ENCODE measurements at places on chromosomes 16 and 17.

GRCh38 chr16:12679660-12680272 lies 123.9 kb downstream of the CPPED1 start:
- no peak for DNase-seq

DNA sequence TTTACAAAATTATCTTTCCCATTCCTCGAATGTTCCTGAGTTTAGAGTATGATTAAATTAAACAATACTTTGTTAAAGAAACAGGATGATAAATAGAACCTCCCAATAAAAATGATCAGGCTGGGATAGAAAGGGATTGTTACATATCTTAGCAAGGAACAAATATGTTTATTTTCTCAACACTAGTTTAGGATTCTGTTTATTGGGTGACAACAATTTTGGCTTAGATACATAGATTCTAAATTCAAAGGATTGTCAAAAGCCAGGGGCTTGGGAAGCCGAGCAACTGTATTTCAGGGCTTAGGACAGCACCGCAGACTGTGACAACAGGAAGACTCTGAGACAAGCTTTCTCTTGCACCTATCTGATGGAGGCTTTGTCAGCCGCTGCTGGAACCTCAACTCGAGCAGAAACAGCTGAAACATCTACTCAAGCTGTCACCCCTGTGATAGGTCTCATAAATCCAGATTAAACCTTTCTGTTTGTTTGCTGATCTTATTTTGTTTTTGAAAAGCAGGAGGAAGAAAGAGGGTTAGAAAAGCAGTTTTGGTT lies 562.8 kb upstream of the ZFHX3 start:
- DNase-seq: no peak

DNA sequence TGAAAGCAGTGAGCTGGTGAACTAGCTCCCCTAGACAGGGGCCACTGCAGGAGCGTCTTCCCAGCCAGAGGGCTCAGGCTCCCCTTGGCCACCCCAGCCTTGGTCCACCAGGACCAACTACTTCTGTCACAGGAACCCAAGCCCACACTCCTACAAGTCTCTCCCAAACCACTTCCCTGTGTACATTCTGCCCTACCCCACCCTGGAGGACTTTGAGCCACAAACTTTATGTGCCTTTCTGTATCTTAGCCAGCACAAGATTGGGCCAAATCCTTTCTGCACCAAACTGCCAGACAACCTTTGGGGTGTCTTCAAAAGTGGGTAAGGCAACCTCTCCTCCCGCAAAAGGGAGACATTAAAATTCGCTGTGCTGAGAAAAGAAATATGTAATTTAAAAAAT lies 31.6 kb downstream of the EFCAB5 start:
- DNase-seq: no peak

GRCh38 chr17:82320956-82321927 lies 3.8 kb upstream of the CD7 start:
- DNase-seq: no peak

GRCh38 chr17:9256361-9256750 lies 235.0 kb downstream of the NTN1 start:
- DNase-seq: no peak

DNA sequence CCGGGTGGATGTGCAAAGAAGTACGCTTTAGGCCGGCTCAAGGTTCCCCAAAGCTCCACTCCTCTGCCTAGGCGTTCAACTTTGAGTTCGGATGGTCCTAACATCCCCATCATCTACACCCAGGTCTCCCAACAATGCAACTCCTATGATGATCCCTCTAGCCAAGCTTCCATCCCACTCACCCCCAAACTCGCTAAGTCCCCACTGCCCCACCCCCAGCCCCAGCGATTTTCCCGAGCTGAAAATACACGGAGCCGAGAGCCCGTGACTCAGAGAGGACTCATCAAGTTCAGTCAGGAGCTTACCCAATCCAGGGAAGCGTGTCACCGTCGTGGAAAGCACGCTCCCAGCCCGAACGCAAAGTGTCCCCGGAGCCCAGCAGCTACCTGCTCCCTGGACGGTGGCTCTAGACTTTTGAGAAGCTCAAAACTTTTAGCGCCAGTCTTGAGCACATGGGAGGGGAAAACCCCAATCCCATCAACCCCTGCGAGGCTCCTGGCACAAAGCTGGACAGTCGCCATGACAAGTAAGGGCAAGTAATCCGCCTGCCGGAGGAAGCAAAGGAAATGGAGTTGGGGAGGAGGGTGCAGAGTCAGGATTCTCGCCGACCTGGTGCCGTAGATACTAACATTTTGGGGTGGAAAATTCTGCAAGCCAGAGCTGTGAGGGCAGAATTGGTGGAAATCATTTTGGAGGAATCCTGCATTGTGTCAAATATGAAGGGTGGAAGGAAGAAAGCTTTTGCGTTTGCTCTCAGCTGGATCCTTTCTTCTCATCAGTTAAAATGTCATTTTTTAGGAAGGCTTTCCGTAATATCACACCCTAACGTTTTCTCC lies at the start of gene TP53:
TP53 (minus strand) TSS at position 419 of the 836 bp plus-strand sequence. CDS start 10,896 bp downstream, outside the sequence.
- peak; percentile 90 for DNase-seq

GRCh38 chr17:47946929-47947397 lies 5.6 kb downstream of the PNPO start:
- peak; percentile 80 for DNase-seq

- DNase-seq: no peak
Measured at GRCh38 chr17:11948789-11949188, 48.5 kb downstream of the ZNF18 start.

DNA sequence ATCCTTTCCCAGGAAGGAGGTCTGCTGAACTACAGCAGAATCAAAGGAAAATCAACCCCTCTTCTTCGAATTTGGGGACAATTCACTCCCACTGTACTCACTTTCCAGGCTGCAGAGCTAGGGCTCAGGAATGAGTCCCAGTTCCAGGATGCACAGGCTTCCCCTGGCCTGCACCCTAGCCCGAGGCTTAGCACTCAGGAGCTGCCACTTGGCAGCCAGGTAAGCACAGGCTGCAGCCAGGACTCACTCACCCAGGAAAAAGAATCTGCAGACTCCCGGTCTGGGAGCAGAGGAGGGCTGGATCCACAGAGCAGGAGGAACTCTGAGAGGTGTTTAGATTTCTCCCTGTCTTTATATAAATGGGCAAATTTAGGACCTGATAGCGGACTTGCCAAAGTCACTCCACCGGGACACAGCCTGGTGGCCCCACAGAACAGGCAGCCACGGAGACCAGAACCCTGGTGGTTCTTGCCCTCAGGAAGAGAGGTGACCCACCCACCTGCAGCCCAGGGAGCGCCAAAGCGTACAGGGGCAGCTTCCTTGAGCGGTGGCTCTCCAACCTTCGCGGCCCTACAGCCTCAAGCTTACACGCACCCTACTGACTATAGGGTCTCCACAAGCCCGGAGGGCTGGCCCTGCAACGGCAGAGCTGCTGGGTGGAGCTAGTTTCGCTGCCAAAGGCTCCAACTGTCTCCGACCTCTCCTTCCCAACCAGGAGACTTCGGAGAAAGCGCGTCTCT lies 4.8 kb downstream of the CBLN1 start:
- DNase-seq: no peak

GRCh38 chr17:71071837-71072236 lies 902.5 kb downstream of the KCNJ2 start:
- no peak for DNase-seq

DNA sequence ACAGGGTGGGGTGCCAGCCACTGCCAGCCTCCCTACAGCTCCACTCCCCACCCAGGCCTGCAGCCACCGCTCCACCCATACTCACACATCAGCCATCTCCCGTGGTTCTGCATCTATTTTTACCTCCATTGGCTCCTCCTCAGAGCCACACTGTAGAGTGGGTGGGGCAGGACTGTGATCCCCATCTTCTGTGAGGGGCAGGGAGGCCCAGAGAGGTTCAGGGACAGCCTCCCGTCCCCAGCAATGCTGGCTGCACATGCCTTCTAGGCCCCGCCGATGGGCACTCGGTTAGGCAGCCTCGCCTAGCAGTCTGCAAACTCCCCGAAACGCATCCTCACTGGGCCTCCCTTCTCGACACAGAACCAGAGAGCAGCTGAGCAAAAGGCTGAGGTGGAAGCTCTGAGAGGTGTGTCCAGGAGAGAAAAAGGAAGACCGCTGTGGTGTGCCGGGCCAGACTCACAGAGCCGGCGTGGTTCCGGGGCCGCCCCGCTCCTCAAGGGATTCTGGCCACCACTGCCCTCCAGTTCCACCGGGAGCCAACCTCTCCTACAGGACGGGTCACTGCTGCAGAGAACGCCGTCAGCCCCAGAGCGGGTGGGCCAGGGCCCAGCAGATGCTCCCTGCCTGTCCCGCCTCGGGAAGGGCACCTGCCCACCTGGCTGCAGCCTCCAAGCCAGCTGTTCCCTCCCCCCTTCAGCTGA lies 71.9 kb downstream of the ABR start:
- DNase-seq: no peak

DNA sequence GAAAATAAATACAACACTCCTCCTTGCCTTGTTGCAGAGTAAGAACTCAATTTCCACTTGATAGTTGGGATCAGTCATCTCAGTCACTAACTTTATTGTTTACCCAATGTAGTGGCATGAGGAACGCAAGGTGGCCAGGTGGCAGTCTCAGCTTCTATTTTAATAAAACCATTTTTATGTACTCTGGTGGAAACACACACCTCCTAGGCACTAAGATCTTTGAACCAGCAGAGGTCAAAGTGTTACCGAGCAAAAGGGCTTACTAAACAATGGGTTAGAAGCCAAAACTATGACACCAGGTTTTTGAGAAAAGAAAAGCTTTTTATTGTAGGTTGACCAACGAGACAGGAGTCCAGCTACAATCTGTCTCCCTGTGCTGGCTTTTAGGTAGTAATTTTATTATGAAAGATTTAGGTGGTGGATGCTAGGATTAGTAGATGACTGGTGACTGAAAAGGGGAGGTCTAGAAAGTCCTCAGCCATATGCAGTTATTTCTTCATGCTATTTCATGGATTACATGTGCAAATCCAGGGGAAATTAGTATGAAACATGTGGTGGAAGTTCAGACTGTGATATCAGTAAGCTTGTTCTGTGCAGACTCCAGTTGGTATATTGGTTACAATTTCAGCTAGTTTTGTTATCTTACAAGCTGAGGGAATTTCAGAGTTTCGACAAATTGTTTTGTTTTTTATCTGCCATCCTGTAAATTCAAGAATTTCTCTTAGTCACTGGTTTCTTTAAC lies 122.3 kb downstream of the PCTP start:
- no peak for DNase-seq

DNA sequence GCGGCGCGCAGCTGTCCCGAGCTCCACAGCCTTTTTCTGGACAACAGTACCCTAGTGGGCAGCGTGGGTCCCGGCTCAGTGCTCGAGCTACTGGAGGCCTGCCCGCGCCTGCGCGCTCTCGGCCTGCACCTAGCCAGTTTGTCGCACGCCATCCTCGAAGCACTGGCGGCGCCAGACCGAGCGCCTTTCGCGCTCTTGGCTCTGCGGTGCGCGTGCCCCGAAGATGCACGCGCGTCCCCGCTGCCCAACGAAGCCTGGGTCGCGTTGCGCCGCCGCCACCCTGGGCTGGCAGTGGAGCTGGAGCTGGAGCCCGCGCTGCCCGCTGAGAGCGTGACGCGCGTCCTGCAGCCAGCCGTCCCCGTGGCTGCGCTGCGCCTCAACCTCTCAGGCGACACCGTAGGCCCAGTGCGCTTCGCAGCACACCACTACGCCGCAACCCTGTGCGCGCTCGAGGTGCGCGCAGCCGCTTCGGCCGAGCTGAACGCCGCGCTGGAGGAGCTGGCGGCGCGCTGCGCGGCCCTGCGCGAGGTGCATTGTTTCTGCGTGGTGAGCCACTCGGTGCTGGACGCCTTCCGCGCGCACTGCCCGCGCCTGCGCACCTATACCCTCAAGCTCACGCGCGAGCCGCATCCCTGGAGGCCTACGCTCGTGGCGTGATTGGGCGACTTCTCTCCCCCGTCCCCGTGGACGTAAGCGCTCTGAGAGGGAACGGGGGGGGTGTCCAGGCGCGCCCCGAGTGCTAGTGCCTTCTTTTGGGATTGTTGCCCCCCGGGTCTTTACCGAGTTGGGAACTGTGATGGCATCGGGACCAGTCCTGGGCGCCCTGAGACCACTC lies 1.2 kb upstream of the HSF4 start:
- no peak for DNase-seq
